ENCODE measurements at places on chromosomes 2 and 18.

- DNase-seq = no peak
These were observed 114.8 kb upstream of the PKDCC start for GRCh38 chr2:41933046-41933420.

- no peak for DNase-seq
These were observed 7.8 kb upstream of the DES start for GRCh38 chr2:219410390-219410789.

DNA sequence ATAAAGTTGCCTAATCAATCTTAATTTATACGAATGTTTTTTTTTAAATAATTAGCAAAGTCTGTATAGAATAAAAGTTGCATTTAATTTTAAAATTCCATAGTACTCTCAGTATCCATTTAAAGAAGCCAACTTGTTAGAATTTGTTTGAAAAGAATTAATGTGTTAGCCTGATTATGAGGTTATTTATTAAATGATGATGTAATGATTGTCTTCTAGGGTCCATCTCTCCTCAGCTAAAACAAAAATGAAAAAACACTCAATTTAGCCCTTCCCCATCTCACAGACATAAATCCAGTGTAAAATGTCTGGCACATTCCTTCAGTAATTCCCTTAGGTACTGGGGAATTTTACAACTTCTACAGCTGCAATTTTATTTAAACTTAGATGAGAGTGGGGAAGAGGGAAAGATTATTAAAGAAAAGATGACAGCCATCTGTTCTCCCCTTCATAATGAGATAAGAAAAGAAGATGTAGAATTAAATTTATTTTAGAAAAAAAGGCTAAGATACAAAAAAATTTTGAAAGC lies 68.6 kb downstream of the BARD1 start:
- no peak for DNase-seq

DNA sequence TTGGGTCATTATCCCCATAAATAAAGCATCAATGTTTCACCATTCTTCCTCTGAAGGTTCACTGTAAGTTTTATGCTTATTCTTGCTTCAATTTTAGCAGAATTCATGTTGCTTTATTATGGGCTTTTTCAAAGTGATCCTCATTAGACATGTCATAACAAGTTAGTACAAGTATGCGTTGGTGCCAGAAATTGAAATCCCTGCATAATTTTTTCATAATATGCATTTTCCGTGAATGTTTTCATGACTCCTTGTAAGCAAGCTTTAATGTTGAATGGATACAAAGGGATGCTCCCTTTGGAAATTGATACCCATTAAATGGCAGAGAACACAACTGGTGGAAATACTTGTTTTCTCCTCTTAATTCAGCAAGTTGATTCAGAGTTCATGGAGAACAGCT lies 179.7 kb downstream of the ST6GAL2 start:
- DNase-seq = no peak

GRCh38 chr2:230075988-230076631 lies 7.4 kb upstream of the SLC16A14 start:
- no peak for DNase-seq

DNA sequence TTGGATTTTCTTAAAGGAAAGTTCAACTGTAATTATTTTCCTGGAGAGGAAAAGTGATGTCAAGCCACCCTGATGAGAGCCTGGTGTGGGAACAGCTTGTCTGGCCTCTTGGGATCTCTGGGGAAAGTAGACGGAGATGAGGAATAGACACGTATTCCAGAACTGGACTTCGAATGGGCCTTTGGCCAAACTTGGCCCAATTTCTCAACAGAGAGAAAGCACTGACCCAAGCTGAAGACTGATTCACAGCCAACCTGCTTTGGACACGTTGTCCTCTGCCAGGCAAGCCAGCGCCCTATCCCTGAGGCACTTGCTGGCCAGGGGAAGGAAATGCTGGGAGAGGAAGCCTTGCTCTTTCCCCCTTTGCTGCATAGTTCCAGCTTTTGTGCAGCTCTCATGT lies 70.8 kb upstream of the CTAGE1 start:
- no peak for DNase-seq

DNA sequence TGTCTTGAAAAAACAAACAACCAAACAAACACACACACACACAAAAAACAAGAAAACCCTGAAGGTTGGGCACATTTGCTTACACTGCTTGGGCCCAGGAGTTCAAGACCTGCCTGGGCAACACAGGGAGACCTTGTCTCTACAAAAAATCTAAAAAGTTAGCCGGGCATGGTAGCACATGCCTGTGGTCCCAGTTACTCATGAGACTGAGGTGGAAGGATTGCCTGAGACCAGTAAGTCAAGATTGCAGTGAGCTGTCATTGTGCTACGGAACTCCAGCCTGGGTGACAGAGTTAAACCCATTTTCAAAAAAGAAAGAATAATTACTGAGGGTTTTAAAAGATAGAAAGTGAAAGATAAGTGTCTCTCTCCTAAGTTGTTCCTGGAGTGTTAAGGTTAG lies 103.4 kb downstream of the MBD5 start:
- DNase-seq = no peak

DNA sequence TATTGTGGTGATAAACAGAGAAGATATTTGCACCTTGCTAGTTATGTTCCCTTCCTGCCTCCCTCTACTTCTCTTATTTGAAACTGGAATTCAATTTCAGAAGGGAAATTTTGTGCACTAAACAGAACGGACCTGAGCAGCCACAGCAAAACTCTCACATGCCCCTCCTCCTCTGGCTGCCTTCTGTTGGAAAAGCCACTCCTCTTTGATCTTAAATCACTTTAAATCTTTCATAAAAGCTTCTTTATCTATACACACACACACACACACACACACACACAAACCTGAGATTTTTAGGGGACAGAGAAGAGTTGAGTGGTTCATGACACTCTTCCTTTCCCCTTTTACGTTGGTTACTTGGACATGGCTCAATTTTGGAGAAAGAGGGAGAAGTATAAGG lies 5.6 kb downstream of the TBR1 start:
- DNase-seq = no peak

- DNase-seq = no peak
These were observed 198.7 kb upstream of the DTNA start for GRCh38 chr18:34511435-34511834.

- no peak for DNase-seq
These were observed 115.4 kb downstream of the MRO start for GRCh38 chr18:50704357-50704940.

- DNase-seq = no peak
These were observed 121.9 kb upstream of the MYT1L start for GRCh38 chr2:2452961-2453360.

GRCh38 chr2:175036582-175037018 lies 31.4 kb upstream of the CHN1 start:
- DNase-seq = no peak

DNA sequence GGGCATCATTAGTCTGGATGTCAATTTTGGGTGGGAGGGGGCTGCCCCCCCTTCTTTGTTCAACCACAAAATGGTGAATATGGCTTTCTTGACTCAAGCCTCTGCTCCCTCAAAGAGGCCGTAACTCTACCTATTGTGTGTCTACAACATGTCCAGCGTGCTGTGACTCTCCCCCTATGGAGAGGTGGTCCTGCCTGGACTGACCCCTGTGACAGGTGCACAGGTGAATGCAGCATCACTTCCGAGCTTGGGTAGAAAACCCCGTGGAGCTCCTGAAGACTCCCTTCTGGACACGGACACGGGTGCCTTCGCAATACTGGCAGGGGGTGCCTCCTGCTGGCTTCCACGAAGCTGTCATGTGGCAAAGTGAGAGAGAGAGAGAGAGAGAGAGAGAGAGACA lies 397.8 kb downstream of the GALR1 start:
- DNase-seq = no peak

DNA sequence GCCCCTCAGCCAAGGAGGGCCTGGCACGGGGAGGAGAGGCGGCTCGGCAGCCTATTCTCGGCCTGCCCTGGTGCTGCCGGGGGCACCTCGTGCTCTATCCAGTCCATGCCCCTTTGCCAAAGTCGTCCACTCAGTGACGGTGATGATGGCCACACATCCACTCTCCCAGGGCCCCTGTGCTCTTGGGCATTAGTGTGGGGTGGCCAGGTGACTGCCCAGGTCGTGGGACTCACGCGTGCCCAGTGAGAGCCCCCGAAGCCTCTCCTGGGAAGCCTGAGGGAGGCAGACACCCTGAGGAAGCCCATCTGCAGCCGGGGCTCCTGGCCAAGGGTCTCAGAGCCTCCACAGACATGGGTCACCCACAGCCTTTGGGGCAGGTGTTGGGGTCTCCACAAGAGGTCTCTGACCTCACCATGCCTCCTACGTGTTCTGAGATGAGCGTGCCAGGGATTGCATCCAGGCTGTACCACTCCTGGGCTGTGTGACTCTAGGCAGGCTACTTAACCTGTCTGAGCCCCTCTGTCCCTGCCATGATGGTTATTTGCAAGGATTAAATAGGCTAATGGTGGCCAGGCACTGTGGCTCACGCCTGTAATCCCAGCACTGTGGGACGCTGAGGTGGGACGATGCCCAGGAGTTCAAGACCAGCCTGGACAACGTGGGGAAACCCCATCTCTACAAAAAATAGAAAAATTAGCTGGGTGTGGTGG lies 12.9 kb downstream of the RAMP1 start:
- no peak for DNase-seq

GRCh38 chr2:43032213-43033015 lies 194.0 kb downstream of the ZFP36L2 start:
- no peak for DNase-seq
